CD8-positive, alpha-beta memory T cell (primary cell): ENCODE measurements at places on chromosomes 6 and 20. TPM values are rescaled to one million over a fixed set of nuclear protein-coding genes. Genes with fewer than 3 reads are reported as not detected.

The PACSIN1 gene
- 0.70 TPM for total RNA-seq

The HLA-DRB5 gene
- total RNA-seq = 1.1 TPM

The RGS17 gene
- not detected for total RNA-seq

The ANKRD6 gene
- total RNA-seq = 3.0 TPM

The NFATC2 gene
- total RNA-seq = 63.0 TPM
